ENCODE measurements at places on chromosomes 7 and 10.

DNA sequence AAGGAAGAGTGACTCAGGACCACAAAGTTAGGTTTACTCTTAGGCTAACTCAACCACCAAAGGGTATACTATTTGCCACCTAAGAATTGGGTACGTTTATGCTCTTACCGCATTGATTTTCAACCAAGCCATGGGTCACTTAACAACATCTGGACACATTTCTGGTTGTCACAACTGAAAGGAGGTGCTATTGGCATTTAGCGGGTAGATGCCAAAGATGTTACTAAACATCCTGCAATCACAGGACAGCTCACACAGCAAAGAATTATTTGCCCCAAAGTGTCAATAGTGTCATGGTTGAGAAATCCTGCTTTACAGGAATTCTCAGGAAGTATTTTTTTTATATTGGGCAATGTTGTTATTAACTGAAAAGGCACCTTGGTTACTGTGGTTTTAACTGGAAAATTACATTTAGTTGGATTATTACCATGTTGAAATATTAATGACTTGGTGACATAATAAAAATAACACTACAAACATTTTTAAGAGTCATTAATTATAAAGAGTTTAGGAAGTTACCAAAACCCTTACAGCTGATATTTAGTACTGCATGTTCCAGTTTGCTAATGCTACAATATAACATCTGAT is 185.0 kb upstream of the TMEM196 start:
- DNase-seq, result peak; percentile 83

GRCh38 chr7:140479739-140480084 is 407 bp upstream of the MKRN1 start:
- no peak for DNase-seq

DNA sequence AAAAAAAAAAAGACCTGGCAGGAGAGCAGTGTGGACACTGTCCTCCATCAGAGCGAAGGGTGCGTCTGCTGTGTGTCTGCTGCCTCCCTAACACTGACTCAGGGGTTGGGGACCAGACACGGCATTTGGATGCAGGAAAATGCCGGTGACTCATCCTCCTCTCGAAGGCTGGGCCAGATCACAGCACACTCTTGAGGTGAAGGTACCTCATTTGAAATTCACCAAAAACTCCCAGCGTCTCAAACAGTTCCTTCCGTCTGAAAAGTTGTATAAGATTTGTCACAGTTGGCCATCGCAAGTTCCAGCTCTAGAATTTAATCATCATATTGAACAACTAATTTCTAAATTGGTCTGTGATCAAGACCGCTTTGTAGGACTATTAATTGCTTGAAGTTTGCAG is 118.1 kb upstream of the LYZL2 start:
- DNase-seq, result peak; percentile 70

DNA sequence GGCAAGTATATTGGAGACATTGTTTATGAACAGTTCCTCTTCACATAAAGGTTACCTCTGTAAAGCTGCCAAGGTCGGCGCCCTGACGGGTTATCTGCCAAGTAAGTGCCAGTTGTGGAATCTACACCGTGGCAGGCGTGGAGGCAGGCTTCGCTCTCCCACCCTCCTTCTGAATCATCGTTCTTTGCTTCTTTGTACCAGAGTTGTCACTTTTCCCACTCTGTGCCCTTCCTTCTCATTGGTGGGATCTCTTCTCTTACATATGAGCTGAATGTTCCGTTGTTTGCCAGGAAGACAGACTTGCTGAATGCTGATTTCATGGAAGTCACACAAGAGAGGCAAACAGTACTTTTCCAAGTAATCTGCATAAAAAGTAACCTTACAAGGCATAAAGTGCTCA is 40.6 kb upstream of the PTPRZ1 start:
- no peak for DNase-seq

- DNase-seq, result no peak
These were observed 156.7 kb downstream of the PRKG1 start for GRCh38 chr10:51230887-51231585.

DNA sequence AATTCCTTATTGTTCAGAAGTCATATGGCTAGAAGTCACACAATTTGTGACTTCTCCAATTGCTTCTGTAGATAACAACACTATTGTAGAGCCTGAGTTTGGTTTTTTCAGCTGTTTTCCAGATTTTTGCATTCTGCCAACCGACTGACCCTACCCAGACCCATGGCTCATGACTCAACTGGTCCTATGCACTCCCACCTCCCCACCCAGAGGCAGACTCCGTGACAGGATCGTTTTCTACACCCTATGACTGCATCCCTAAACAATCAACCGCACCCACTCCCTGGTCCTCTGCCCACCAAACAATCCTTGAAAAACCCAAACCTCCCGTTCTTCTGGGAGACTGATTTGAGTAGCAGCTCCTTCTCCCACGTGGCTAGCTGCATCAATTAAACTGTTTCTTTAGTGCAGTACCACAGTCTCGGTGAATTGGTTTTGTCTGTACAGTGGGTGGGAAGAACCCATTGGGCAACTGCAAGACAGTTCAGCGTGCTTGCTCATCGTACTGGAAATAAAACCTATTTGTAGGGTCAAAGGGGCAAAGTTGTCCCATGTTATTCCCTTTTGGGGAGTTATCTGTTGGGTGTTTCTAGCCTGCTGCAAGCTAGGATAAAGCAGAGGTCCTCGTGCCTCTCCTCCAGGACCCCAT is 150.3 kb upstream of the FAM20C start:
- DNase-seq, result no peak

DNA sequence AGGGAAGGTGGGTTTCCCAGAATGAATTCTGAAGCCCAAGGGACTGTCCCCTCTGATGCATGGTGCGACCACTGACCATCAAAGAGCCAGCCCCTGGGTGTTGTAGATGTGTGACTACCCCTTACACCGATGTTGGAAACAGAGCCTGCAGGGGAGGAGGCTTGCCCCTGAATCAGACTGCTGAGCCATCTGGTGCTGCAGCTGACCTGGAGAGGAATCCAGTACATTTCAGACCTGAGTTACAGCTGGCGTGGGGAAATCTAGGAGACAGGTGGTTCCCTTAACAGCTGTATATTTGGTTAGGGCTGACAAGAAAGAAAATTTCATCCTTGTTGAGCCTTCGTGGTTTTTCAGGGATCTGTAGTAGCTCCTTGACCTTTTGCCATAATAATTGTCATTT is 195.5 kb downstream of the CELF2 start:
- DNase-seq, result no peak

DNA sequence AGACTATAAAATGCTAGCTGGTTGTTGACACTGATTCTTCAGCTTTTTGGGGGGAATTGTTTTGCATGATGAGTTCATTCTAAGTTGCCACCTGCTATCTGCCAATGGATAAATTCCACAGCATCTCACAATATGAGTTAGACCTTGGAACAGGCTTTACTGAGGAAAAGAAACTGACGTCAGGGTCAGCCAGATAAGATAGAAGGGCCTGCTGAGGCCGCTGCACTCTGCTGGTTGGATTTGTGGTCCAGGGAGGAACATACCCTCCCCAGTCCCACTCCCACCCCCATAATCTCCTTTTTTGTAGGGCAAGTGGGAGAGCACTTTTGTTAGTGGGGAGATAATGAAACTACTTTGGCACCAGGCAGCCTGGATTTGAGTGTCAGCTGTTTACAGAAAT is 110.6 kb upstream of the PRR15 start:
- DNase-seq, result no peak

DNA sequence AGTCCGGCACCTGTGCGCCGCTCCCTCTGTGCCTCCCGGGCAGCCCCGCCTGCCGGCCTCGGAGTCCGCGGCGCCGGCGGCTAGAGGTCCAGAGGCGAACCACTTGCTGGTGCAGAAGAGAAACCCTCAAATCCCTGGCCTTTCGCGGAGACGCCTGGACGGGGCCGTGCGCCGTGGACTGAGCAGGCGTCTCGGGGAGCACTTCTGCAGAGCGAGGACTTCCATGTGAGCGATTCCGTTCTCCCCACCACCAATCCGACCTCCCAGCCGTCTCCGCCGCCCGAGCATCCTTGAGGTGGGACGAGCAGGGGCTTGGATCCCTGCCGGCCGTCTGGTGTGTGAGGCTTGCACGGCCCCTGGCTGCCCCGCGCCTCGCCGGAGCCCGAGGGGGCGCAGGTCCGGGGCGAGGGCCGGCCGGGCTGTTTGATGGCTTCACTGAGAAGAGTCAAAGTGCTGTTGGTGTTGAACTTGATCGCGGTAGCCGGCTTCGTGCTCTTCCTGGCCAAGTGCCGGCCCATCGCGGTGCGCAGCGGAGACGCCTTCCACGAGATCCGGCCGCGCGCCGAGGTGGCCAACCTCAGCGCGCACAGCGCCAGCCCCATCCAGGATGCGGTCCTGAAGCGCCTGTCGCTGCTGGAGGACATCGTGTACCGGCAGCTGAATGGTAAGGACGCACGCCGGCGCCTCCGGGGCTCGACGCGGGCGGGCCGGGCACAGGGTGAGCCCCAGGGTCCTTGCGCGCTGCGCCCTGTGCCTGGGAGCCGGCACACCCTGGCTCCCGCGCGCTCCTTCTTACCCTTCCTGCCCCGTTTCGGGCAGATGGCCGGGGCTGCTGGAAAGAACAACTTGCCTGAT is 660 bp downstream of the GALNT17 start:
- peak; percentile 6 for DNase-seq

GRCh38 chr7:158017111-158018097 is 570.2 kb downstream of the PTPRN2 start:
- no peak for DNase-seq
